Daoy (cell line): ENCODE measurements at places on chromosomes 1 and 21. TPM values are rescaled to one million over a fixed set of nuclear protein-coding genes. Genes with fewer than 3 reads are reported as not detected.

Gene GPR25
- total RNA-seq: not detected in 2 replicates

Gene FAM110D
- 0.51 TPM in 1 of 2 replicates, not detected in the other for total RNA-seq

DNA sequence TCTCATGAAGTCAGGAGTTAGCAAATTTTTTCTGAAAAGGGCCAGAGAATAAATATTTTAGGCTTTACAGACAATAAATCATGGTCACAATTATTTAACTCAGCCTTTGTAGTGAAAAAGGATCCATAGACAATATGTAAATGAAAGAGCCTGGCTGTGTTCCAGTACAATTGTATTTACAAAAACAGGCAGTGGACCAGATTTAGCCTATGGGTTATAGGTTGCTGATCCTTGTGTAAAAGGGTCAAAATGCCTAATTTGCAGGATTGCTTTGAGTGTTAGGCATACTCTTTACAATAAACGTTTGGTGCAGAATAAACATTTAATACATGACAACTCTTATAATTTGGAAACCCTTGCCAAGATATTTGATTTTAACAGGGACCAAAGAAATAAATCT, 6.5 kb downstream of the SLAMF7 start:
- DNase-seq: no peak

Gene CLDN8
- not detected in 2 replicates for total RNA-seq

Gene KRTAP10-4
- not detected in 2 replicates for total RNA-seq

DNA sequence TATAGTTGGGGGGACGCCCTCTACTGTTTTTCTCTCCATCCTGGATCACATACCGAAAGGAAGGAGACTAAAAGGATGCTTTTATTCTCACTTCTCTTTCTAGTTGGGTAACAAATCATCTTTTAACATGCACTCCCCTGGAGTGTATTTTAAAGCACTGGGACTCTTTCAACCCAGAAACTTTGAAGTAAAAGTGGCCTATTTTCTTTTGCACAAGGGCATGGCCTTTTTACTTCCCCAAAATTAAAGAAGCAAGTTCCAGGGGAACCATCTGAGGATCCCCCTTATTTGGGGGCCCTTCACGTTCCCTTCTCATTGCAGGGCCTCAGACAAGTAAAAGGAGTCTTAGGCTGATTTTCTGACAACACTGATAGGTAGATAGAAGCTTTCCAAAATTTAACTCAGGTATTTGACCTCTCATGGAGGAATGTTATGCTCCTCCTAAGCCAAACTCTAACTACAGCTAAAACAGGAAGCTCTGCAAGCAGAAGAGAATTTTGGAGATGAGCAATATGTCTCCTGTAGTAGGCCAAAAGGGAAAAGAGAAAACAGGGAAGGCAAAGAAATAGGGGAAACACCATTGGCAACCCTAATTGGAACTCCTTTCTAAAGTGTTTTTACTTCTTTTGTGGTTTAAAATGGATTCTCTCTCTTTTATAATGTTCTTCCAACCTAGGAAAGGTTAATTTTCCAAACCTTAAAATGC, 8.9 kb upstream of the CD46 start:
- no peak for DNase-seq

DNA sequence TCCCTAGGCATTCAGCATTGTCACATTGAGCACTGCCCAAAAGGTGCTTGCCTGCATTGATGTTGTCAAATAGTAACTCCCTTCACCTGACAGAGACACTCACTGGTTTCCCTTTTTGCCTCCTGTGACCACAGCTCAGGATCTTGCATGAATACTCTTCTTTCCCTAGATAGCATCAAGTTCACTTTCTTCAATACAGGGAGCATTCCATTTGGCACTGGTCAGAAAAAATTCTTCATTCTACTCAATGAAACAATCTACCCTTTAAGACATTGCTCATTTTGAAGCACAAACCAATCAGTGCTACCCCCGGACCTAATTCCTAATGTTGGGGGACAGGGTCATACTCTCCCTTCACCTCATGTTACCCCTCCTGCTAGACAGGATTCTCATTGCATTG, 319.0 kb upstream of the SNX7 start:
- DNase-seq: no peak

DNA sequence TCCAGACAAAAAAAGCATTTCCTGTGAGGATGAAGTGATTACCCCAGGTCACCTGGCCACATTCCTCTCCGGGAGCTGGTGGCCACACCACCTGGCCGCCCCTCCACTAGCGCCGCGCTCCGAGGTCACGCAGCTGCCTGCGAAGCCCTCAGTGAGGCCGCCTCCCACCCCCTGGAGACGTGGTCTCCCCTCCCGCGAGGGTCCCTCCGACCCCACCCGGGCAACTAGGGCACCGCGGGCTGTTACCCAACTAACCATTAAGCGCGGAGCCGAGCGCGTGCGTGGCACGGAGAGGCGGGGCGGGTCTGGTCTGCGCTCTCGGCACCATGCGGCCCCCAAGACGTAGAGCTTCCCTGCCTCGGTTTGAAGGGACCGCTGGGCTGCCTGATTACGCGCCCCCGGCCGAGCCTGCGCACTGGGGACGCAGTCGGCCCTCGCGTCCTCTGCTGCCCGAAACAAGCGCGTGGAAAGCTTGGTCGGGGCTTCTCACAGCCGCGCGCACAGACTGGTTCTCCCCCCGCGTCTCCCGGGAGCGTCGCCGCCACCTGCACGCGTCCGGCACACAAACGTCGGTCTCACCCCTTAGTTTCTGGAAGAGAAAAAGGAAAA, 106.5 kb downstream of the SLC16A1 start:
- DNase-seq: peak; percentile 79

Gene ZBTB8B
- 0.17 and 0.45 TPM in 2 replicates for total RNA-seq

Gene FMO2
- total RNA-seq: not detected in 2 replicates

DNA sequence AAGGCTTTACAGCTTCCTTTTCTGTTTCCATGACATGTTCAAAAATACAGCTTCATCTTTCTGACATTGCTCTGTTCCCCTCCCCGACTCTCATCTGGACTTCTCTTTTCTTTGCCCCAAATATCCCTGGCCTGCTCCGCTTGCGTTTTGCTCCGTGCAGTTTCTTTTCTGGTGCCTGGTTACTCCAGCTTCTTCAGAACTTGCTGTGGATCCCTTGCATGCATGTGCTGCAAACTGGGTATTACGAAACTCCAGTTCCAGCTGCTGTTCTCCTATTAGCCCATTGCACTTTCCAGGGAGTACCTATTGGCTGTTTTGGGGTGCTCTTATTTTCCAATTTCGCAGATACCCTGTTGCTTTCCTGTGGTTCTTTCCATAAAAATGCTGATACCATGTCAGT, 9.9 kb upstream of the NDC1 start:
- no peak for DNase-seq

Gene RPE65
- total RNA-seq: under 0.01 TPM in 1 of 2 replicates, not detected in the other

DNA sequence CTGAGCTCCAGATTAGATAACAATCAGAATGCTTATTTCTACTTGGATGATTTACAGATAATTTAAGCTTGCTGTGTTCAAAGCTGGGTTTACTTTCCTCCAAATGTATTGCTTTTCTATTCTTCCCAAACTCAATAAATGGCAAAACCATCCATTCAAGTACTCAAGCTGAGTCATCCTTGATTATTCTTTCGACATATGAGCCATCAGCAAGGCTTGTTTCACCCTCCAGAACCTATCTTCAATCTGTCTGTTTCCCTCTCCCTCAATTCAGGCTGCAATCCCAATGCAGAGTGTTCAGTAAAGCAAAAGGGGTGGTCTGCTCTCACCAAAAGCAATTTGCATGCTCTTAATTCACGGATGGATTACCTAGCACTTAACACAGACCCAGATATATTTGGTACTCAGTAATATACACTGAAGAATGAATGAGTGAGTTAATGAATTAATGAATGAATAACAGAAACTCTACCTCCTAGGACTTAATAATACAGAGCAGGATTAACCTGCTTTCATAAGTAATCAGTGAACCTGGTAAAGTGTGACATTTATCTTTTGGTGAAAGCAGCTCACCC, 41.9 kb downstream of the DDR2 start:
- DNase-seq: peak; percentile 42

DNA sequence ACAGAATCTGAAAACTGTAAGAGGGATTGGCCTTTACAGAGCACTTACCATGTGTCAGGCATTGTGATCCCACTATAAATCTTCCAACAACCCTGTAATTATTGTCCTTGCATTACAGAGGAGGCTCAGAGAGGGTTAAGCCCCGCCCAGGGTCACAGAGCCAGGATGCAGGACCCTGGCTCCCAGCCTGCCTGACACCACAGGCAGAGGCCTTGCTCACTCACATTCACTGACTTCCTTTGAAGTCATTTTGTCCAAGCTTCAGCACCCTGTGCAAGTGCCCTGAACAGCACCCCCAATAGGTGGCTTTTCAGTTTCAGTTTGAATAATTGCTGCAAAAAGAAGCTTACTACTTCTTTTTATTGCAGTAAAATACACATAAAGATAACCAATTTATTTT, 256.8 kb upstream of the NFIA start:
- DNase-seq: no peak

DNA sequence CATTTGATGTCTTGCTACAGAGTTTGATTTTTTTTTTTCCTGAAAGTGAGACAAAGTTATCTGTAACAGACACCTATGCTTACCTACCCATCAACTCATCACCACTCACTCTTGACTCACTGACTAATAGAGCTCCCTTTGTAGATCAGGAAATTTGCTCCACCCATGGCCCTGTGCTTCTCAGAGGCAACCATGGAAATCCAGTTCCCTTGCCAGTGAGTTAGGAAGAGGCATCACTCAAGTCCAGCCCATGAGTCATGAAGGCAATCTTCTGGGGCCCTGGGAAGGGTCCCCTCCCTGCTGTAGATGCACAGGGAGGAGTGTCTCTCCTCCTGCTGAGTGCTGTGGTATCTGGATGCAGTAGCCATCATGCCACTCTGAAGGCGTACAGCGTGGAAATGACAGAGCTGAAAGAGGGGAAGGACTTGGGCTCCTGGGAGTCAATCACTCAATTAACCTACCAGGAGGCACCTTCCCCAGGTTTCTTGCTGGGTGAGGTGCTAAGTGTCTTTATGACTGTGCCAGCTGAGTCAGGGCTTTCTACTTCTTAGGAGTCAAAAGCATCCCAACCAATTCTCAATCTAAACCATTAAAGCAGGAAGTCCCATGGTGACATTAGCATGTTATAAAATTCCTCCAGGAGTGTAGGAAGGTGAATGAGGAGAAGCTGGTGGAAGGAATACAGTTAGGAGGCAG, 56.1 kb downstream of the DNTTIP2 start:
- DNase-seq: no peak

Gene HFM1
- total RNA-seq: 2.0 and 6.0 TPM in 2 replicates

- DNase-seq: no peak
Observed at GRCh38 chr21:38954588-38955004, 148.9 kb downstream of the ETS2 start.

Gene TOR1AIP2
- 79.9 and 80.6 TPM in 2 replicates for total RNA-seq

- DNase-seq: no peak
Observed at GRCh38 chr21:46503922-46504550, 45.3 kb downstream of the DIP2A start.

Gene KANK4
- total RNA-seq: 0.03 TPM in 1 of 2 replicates, not detected in the other
